ENCODE measurements at places on chromosomes 1 and 21.
A peak's percentile ranks its signal among the peaks of the same experiment; 100 is the strongest.

DNA sequence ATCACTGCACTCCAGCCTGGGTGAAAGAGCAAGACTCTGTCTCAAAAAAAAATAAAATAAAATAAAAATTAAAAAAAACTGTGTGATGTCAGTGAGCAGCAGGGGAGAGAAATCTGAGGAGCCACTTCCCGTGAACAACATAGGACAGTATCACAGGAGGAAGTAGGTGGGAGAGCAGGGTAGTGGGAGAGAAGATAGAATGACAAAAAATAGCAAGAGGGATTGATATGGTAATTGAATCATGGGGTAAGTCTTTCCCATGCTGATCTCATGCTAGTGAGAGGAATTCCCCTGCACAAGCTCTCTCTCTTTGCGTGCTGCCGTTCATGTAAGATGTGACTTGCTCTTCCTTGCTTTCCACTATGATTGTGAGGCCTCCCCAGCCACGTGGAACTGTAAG is 81.6 kb upstream of the PBX1 start:
- no peak for DNase-seq

DNA sequence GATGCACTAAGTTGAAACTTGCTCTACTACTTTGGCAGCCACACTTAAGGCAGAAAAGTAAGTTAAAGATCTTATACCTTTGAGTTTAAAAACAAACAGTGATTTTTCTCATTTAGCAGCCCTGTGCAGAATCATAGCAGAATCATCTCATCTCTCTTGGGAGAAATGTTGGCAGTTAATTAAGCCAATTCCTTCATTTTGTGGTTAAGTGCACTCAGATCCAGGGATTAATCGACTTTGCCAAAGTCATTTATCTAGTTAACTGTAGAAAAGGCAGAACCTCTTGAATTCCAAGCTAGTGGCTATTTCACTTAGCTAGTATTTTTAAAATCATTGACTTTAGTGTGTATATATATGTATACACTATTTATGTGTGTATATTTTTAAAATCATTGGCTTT is 125.0 kb downstream of the GPR52 start:
- DNase-seq: no peak

GRCh38 chr1:70719154-70719553 is 308.1 kb downstream of the CTH start:
- no peak for DNase-seq

GRCh38 chr1:205250699-205251098 is 23.0 kb downstream of the TMCC2 start:
- DNase-seq: no peak

GRCh38 chr1:224454402-224455055 is 19.9 kb upstream of the WDR26 start:
- DNase-seq: peak; percentile 92

GRCh38 chr1:26700711-26701110 is 4.9 kb downstream of the ARID1A start:
- DNase-seq: no peak

- DNase-seq: peak; percentile 15
These were observed 91.2 kb upstream of the JUN start for GRCh38 chr1:58874757-58875755.

DNA sequence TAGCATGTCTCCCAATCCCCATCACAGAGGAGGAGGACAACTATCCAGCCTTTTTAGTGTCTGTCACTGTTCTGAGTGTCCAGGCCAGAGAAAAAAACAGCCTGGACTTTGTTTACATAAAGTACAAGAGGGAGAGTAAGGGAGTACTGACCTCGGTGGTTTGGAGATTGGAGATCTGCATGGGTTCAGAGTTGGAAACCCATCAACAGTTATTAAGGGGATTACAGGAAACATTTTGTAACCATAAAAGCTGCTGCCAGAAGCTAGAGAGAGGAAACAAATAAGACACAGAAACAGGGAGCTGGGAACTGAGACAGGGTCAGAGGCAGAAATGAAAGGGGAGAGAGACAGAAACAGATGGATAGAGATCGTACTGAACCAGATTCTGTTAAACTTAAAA is 131.5 kb upstream of the CTTNBP2NL start:
- DNase-seq: no peak

GRCh38 chr1:91537987-91538304 is 37.3 kb downstream of the CDC7 start:
- no peak for DNase-seq

GRCh38 chr1:58922302-58923089 is 138.6 kb upstream of the JUN start:
- peak; percentile 27 for DNase-seq

DNA sequence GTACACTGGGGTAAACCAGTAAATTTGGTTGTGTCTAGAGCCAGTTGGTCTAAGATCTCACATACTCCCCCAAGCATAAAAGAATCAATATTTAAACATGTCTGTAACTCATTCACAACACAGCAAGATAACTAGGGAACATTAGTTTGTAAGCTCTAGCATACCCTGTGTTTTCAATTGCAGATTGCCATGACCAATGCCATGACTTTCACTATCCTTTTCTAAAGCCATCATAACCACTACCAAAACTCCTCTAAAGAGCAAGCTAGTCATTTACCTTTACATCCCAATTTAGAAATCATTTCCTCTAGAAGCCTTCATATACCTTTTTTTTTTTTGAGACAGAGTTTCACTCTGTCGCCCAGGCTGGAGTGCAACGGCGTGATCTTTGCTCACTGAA is 56.5 kb upstream of the PLA2G4A start:
- no peak for DNase-seq

DNA sequence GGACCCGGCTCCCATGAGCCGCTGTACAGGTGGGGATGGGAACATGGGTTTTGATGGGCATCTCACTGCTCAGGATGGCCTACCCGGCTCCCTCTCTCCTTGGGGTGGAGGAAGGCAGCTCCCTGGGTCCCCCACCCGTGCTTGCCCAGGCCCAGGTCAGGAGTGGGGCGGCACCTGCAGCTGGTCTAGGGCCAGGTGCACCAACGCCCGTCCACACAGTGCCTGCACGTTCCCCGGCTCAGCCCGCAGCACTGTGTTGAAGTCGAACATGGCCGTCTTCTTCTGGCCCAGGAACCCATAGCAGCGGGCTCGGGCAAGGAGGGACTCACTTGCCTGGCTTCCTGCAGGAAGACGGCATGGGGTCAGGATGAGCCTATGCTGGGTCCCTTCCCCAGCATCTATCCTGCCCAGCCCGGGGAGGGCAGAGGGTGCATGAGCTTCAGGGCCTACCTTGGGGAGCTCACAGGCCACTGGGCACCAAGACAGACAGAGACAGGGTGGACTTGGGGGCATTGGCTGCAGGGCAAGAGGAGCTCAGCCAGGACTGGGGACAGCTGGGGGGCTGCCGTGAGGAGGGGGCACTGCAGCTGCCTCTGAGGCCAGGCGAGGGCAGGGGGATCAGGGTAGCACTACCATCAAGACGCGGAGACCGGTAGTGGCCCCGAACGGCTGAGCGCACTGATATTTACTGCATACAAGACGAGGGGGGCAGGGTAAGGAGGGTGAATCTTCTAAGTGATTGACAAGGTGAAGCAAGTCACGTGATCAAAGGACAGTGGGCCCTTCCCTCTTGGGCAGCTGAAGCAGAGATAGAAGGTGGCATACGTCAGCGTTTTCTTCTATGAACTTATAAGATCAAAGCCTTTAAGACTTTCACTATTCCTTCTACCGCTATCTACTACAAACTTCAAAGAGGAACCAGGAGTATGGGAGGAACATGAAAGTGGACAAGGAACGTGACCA is 17.8 kb downstream of the TTC34 start:
- DNase-seq: peak; percentile 40

GRCh38 chr1:19852036-19852435 is 30.2 kb upstream of the OTUD3 start:
- no peak for DNase-seq

- peak; percentile 75 for DNase-seq
These were observed 493 bp downstream of the DISC1 start for GRCh38 chr1:231626951-231627614.

DNA sequence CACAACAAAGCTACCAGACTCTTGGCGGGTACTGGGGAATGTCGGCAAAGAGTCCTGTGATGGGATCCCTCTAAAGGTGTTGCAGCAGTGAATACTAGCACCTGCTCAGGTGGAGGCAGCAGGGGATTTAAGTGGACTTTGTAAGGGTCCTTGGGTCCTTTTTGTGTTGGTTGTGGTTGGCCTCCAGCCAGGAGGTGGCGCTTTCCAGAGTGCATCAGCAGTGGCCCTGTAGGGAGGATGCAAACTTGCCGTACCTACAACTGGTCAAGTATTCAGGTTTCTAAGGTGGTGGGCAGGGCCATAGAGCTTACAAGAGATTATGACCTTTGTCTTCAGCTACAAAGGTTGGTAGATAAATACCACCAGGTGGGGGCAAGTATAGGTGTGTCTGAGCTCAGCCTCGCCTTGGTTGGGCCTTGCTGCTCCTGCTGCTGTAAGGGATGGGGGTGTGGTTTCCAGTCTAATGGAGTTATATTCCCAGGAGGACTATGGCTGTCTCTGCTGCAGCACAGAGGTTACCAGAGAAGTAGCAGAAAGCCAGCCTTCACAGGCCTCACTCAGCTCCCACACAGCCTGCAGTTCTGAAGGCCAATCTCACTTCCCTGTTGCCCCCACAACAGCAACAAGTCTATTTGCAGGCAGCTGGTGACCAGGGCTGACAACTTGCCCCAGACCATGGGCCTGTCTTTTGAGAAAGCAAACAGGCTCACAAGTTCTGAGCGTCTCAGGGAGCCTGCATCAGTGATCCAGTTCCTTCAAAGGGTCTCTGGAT is 7.3 kb downstream of the OR2M5 start:
- no peak for DNase-seq

DNA sequence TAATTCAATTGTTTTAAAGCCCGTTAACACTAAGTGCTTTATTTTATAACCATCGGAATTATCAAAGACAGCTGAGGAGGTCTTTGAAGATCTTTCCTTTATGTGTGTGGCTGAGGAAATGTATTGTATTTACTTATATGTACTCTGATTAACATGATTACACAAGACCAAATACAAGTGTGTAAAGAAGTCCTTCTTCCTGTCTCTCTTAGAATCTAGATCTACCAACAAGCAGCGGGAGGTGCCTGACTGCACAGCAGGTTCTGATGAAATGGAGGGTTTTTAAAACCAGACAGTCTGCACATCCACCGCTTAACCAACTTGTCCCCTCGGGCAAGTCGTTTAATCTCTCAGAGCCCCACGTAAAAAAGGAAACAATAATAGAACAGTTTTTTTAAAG is 240.5 kb upstream of the MAP1LC3C start:
- DNase-seq: no peak

- peak; percentile 14 for DNase-seq
These were observed 7.2 kb downstream of the CD34 start for GRCh38 chr1:207903767-207904166.

GRCh38 chr1:181538836-181539235 is 55.5 kb downstream of the CACNA1E start:
- no peak for DNase-seq

GRCh38 chr1:209527993-209528717 is 55.4 kb upstream of the CAMK1G start:
- DNase-seq: no peak

- no peak for DNase-seq
These were observed 27.0 kb upstream of the TIAM1 start for GRCh38 chr21:31370893-31371544.

DNA sequence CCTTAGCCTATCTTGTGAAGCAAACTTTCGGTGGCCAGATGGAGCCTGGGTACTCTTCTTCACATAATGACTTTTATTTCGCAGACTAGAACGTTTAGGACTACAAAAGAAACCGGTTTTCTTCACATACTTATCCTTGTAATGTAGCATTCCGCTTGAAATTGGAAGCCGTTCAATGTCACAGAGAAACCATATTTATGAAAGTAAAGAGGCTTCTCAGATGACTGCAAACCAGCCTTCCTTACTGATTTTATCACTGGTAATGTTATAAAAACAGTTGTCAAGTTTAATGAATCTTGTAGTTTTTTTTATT is 94.1 kb downstream of the PPIAL4G start:
- DNase-seq: no peak

GRCh38 chr1:54273092-54273794 is 73.3 kb downstream of the MRPL37 start:
- DNase-seq: no peak

- DNase-seq: no peak
These were observed 658.5 kb upstream of the ADGRL2 start for GRCh38 chr1:81142099-81142826.

- no peak for DNase-seq
These were observed 507 bp downstream of the GLIS1 start for GRCh38 chr1:53738205-53739108.

GRCh38 chr1:99171184-99171813 is 93.0 kb upstream of the PLPPR4 start:
- DNase-seq: peak; percentile 9

DNA sequence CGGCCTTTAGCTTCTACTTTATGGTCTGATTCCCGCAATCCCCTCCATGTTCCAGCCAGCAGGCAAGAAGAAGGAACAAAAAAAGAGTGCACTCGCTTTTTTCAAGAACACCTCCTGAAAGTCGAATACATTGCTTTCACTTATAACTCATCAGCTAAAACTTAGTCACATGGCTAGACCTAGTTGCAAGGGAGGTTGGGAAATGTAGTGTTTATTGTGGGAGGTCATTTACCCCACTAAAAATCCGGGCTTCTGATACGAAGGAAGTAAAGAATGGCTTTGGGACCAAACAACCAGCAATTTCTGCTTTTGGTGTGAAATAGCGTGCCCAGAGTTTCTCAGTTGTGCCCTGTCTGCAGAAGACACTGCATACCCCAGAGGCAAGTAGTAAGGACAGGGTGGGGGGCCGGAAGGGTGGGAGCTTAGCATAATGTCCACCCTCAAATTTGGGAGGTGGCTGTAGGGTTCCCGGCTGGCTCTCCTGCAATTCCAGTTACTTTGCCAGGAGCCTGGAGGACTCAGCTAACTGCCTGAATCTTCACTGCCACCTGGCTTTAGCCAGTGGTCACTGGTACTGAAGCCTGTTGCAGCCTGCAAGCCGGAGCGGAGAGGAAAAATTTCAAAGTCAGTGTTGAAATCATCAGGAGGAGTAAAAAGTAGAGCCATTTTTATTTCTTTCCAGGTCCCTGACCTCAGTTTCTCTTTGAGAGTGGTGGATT is 57.7 kb upstream of the F3 start:
- DNase-seq: no peak

- no peak for DNase-seq
These were observed 542 bp downstream of the EIF2B3 start for GRCh38 chr1:44985747-44986359.

DNA sequence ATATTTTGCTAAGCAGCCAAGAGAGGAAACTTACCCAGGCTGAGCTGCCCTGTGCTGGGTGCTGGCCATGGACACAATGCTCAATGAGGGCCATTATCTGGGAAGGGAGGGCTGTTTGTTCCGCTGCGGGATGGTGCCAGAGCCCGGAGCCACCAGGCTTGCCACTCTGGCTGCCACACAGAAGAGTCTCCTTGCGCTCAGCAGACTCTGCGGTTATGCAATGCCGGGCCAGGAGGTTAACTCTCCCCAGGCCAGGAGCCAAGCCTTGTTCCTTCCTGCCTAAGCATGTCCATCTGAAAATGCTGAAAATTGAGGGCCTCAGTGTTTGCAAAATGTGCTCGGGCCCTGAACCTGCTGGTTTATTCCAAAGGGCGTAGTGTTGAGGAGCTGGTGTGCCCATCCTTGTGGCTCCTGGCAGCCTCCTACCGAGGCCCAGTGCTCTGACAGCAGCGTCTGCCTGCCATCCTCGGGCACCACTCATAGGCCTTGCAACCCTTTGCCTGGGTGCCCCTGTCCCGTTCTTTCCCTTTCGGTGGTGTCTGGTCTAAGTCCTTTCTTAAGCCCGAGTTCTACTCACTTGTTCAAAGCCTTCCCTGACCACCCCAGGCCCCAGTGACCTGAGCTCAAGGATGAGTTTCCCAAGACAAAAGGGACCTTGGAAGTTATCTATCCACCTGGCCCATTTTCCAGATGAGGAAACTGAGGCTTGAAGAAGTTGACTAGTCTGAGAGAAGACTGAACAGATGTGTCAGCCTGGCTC is 133.8 kb upstream of the EDN2 start:
- DNase-seq: no peak
